ENCODE measurements at places on chromosomes 5 and 9.

- DNase-seq, result no peak
These were observed 20.2 kb downstream of the TRIM7 start for GRCh38 chr5:181184845-181185216.

DNA sequence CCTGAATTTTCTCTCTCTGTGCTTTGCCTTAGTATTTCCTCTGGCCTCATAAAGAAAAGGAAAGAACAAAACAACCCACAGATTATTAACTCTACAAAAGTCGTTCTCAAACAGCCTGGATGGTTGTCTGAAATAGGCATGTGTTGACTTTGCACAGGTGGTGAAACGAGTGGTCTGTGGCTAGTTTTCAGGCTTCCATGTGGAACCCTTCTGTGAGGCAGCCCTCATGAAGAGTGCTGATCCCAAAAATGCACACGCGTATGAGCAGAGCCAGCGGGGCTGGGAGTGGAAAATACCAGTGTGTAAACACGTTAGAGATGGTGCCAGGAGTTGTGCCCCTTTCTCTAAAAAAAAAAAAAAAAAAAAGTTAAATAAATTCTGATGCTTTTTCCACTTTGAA lies 4.9 kb upstream of the PSAT1 start:
- no peak for DNase-seq

GRCh38 chr5:124884114-124884513 lies 137.7 kb upstream of the ZNF608 start:
- no peak for DNase-seq

GRCh38 chr5:73298772-73299630 lies 126.0 kb downstream of the TMEM174 start:
- DNase-seq, result no peak

GRCh38 chr5:157161996-157162395 lies 4.1 kb downstream of the GARIN3 start:
- DNase-seq, result no peak

- no peak for DNase-seq
These were observed 88.8 kb downstream of the DOCK8 start for GRCh38 chr9:303502-303901.

GRCh38 chr9:70177121-70177520 lies 81.7 kb upstream of the SMC5 start:
- no peak for DNase-seq

DNA sequence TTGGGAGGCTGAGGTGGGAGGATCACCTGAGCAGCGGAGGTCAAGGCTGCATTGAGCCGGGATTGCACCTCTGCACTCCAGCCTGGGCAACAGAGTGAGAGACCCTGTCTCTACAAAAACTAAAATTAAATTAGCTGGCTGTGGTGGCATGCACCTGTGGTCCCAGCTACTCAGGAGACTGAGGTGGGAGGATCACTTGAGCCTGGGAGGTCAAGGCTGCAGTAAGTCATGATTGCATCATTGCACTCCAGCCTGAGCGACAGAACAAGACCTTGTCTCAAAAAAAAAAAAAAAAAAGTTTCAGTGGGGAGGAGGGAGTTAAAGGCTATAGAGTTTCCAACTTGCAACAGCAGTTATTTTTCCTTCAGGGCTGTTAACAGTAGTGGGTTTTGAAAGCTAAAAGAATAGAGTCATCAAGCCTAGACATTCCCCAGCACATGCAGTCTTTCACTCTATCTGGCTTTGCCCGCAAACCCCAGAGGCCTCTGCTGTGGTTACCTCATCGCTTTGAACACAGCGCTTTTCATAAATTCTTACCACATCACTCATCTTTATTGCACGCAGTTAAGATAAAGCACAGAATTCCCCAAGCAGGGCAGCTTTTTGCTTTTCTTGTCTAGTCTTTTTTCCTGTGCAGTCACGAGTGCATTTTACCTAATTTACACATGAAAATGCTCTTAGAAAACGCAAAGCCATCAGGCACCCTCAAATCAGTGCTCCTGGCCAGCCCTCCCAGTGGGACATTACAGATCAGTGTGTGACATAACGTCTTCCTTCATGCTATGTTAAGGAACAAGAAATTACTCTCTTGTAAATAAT lies 8.7 kb upstream of the SLC2A8 start:
- DNase-seq, result peak; percentile 63

DNA sequence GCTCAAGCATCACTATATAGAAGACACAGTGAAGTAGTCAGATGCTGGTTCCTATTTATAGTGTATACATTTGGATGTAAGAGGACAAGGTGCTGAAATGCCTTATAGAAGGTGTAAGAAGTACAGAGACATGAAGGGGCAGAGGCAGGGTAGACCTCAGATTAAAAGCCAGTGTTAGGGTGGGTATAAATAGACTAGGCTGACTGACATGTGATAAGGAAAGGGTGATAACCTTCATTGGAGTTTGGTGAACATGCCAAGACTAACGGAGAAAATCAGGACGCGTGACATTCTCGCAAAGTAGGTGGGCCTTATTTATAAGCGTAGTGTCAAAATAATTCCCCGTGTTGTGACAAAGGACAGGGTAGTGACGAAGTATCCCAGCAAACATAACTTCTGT lies 59.1 kb upstream of the HRH2 start:
- no peak for DNase-seq

DNA sequence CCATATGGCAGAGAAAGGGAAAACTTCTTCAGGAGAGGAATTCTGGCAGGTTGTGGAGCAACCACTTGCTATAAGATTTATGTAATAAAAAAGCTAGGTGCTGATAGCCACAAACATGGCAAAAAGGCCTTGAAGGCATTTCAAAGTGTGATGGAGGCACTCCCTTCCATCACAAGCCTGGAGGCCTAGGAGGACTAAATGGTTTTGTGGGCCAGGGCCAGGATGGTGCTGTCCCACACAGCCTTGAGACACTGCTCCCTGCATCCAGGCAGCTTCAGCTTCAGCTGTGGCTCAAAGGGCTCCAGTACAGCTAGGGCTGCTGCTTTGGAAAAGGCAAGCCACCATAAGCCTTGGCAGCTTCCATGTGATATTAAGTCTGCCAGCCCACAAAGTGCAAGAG lies 632.8 kb downstream of the BRINP1 start:
- no peak for DNase-seq

GRCh38 chr5:171899792-171900191 lies 106.6 kb downstream of the FBXW11 start:
- DNase-seq, result no peak

DNA sequence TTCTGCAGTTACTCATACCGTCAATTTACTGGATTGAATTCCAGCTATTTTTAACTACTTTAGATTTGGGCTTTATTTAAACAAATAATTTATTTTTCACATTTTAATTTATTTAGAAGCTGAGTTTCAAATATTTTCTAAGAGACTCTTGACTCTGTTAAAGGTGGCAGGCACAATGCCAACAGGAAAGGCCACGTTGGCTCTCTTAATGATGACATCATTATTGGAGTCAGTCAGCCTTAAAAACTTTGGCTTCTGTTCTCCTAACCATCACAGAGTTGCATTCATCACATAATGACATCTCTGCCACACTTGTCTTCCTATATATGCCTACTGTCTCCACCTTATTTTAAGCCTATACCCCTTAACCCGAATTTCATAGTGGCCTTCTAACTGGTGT lies 172.3 kb upstream of the PLPPR1 start:
- no peak for DNase-seq

DNA sequence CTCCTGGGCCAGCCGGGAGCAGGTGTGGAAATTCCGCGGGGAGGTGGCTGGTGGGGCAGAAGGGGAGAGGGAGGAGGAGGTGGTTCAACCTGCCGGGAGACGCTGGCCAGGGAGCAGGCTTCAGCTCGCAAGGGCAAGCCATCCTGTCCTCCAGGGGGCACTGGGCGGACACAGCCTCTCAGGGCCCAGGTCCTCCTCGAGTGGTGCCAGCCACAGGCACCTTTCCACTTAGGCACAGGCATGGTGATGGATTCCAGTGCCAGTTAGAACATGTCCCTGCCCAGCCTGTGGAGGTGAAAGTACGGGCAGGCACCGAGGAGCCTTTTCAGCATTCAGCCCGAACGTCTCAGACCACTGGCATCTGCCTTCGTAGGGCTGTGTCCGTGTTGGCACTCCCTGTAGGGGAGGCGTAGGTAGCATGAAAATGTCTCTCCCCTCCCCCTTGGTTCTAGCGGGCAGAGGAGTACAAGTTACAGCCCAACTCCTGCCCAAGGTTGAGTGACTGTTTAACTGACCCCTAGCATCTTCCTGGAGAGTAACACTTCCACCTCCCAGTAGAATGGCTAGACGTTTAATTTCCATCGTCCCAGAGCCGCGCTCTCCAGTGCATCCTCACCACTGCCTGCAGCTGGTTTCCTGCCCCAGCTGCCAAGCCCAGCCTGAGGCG lies 48.9 kb downstream of the DAB2IP start:
- DNase-seq, result no peak

DNA sequence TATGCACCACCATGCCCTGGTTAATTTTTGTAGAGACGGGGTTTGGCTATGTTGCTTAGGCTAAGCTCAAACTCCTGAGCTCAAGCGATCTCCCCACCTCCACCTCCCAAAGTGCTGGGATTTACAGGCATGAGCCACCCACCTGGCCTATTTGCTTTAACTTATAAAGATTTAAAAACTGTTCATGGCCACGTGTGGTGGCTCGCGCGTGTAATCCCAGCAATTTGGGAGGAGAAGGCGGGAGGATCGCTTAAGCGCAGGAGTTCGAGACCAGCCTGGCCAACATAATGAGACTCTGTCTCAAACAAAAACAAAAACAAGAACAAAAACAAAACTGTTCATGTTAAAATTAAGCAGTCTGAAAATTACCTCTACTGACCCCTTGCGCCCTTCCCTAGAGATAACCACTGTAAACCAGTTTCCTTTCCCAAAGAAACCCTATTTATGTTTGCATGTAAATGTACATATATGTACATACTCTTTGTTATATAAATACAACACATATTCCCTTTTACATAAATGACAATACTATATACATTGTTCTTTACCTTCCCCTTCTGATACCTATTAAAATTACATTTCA lies 1.5 kb downstream of the AK6 start:
- DNase-seq, result no peak

DNA sequence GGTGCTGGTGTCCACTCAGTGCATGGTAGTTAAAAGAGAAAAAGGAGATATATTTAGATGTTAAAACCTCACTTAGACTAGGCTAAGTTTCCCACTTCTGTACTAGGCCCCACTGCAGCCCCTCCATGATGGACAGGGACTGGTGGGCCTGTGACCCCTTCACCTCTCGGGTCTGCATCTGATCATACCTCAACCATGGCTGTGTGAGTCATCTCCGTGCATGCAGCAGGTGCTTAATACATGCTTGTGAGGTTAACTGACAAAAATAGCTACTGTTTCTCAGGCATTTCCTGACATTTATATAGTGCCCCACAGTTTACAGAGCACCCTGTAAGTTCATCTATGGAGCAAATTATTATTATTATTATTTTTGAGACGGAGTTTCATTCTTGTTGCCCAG lies 8.4 kb upstream of the URM1 start:
- no peak for DNase-seq

GRCh38 chr9:27441741-27442070 lies 82.4 kb upstream of the IFNK start:
- DNase-seq, result no peak

Measured in T-helper 2 cell (primary cell).